Subcutaneous adipose tissue (tissue), 4 donors: ENCODE measurements at places on chromosomes 12 and 14. TPM values are rescaled to one million over a fixed set of nuclear protein-coding genes. Genes with fewer than 3 reads are reported as not detected.

Gene PHETA1
- total RNA-seq, result 5.3 TPM

Gene PAX9
- total RNA-seq, result not detected

Gene SOAT2
- total RNA-seq, result not detected

Gene ANKRD9
- 9.0 TPM for total RNA-seq

Gene SPX
- total RNA-seq, result 12.9 TPM

Gene KRT6A
- total RNA-seq, result not detected

Gene ATL1
- 5.3 TPM for total RNA-seq

Gene AGAP2
- total RNA-seq, result 2.2 TPM

Gene DAO
- total RNA-seq, result not detected

Gene CLEC14A
- total RNA-seq, result 11.4 TPM

Gene ACOT2
- 266 TPM for total RNA-seq

Gene CDCA4
- 4.0 TPM for total RNA-seq

Gene TC2N
- total RNA-seq, result 37.7 TPM

Gene PAPLN
- total RNA-seq, result 10.4 TPM

Gene ETFBKMT
- total RNA-seq, result 5.1 TPM

Gene ING4
- 52.9 TPM for total RNA-seq

Gene ART4
- total RNA-seq, result 0.33 TPM

Gene GLS2
- 3.2 TPM for total RNA-seq

Gene PDZRN4
- total RNA-seq, result 2.7 TPM

Gene RNASE3
- total RNA-seq, result not detected
